ENCODE measurements at places on chromosomes 6 and 20.
A peak's percentile ranks its signal among the peaks of the same experiment; 100 is the strongest.

DNA sequence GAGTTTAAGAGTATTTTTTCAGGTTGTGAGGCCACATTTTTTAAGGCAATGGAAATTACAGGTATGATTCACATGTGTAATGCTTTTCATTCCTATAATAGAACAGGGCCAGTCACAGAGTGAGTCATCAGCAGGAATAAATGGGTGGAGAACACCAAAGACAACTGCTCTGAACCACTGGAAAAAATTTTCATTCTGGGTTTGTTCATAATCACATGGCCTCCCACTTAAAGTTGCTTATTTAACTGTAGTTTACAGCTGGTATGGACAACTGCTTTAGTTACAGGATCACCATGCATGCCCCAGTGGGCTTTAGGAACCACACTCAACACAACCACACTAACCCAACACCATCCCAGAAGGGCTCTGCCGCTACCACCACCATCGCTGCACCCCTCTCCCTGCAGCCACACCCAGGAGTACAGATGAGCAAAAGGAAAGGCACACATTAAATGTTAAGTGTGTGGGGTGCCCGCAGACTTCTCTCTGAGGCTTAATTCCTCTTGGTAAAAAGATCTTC is 107.0 kb upstream of the DST start:
- peak; percentile 66 for DNase-seq

- DNase-seq, result peak; percentile 82
Observed at GRCh38 chr6:28947831-28948270, 24.1 kb upstream of the TRIM27 start.

- no peak for DNase-seq
Observed at GRCh38 chr6:38170666-38171355, 351.3 kb downstream of the ZFAND3 start.

GRCh38 chr20:32577023-32577422 is 8.1 kb downstream of the NOL4L start:
- DNase-seq, result no peak

- DNase-seq, result no peak
Observed at GRCh38 chr6:146578054-146578453, 20.7 kb upstream of the ADGB start.

GRCh38 chr6:106411643-106412200 is 51.2 kb downstream of the CRYBG1 start:
- no peak for DNase-seq

DNA sequence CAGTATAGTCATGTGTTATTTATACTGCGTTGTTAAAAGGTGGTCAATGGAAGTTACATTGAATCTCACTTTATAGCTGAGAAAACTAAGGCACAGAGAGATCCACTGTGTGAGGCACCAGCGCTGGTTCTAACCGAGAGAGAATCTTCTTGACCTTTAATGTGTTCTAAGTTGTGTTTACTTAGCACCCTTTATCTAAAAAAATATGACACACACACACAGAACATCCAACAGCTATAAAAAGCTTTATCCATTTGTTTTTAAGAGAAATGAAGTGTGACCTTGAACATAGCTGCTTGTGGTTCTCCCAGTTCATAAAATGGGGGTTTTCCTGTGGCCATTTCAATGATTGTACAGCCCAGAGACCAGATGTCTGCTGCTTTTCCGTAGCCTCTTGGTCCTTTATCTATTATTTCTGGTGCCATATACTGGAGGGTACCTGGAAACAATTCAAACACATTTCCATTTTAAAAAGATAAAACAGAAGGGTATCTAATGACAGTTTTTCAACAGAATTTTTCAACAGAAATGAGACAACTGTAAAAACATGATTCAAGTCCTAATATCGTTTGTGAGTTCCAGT is 54.8 kb upstream of the MAP7 start:
- DNase-seq, result no peak

DNA sequence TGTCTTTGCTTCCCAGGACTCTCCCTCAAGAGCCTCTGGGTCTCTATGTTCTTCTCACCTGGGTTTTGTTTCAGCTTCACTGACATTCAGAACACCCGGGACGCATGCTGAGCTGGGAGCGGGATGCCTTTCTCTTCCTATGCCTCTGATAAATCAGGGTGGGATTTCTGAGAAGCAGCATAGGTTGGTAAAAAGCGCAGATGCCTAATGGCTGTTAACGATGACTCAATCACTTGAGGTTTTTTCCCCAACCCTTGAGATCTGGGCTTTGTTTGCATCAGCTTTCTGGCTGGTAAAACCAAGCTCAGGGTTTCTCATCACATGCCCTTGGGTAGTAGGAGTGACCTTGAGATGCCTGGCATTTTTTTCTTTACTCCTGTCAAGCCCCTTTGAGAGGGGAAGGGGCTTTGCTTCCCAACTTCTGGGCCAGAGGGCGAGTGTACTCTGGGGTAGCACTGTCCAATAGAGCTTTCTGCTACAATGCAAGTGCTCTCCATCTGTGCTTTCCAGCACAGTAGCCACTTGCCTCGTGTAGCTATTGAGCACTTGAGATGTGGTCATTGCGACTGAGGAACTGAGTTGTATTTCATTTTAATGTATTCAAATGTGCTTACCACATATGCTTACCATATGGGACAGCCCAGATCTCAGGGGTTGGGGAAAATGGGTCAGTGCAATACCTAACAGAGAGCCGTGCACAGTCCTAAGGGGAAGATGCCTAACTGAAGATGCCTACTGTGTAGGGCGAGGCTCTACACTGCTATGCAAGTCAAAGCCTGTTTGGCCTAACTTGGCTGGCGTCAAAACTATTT is 69.1 kb downstream of the PPP1R14C start:
- DNase-seq, result no peak

- DNase-seq, result no peak
Observed at GRCh38 chr20:13708234-13708633, 69.5 kb upstream of the TASP1 start.

DNA sequence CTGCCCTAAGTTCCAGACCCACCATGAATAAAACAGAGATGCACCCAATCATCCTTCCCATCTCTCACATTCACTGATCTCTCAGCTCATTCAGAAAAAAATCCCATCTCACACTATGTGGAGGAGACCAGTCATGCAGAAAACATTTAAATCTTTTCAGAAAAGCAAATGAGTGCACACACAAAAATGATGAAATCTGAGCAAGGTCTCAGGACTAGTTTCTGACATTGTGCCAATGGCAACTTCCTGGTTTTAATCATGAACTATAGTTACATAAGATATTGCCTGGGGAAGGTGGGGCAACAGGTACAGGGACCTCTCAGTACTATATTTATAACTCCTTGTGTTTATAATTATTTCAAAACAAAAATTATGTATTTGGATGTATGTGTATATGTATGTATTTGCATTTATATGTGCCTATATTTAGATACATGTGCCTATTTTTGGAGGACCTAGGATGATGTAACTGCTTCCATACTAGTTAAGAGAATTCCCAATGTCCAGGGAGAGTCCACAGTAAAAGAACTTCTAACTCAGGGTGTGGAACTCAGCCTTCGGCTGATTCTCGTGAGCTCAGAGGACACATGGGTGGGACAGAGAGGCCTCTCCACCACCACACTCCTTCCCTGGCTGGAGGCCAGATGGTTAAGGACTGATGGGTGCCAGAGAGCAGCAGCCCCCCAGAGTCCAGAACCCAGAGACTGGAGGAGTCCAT is 71.7 kb upstream of the MAP3K4 start:
- DNase-seq, result no peak

DNA sequence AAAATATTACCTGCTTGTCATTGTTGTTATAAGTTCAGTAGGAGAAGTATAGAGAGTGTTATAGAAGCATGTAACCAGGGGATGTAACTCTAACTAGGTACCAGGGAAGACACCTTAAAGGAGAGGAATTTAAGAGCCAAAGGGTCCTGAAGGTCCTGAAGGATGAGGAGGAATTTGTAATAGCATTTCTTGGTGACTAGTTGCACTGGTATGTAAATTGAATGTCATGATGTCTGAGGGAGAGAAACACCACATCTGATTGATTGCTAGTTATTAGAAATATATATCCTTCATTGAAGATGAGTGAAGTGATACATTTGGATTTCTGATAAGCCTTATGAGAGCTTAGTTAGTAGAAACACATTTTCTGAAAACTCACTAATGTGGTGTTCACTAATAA is 643.8 kb downstream of the RFPL4B start:
- DNase-seq, result no peak

GRCh38 chr6:160477901-160478300 is 129.7 kb downstream of the SLC22A3 start:
- no peak for DNase-seq

- DNase-seq, result peak; percentile 8
Observed at GRCh38 chr6:37547564-37548061, 47.9 kb upstream of the CCDC167 start.

GRCh38 chr6:89433252-89434149 is 549 bp downstream of the ANKRD6 start:
- DNase-seq, result no peak

DNA sequence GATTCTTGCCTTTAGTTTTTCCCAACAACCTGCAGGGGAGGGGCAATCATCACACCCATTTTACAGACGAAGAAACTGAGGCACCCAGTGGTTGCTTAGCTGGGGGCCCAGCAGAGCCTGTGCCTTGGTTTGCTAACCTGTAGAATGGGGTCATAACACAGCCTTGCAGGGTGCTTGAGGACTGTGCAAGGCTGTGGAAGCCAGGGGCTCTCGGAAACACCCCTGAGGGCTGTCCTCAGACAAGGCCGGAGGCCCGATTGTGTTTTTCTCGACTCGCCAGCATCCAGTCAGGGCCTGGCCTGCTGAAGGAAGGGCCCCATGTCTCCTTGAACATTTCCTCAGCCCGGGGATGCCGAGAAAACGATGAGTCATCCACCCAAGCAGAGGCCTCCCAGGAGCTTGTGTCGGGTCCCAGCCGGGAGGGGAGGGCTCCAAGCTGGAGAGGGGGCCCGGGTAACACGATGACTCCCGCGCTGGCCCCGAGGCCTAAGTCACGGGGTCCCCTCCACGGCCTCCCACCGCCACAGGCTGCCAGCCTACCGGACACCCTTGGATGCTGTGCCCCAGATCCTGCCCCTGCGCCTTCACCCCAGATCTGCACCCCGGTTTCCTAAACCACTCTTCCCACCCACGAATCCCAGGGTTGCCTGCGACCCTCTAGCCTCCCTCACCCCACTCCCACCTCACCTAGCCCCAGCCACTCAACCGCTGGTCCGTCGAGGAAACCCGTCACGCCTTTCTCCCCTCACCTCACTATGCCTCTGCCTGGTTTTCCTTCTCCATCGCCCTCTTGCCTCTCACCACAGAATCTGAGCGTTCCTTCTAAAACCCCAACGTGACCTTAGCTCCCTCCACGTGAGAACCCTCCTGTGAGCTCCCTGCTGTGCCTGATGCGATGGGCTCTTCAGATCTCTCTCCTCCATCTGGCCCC is 10.6 kb downstream of the NOL4L start:
- DNase-seq, result no peak

GRCh38 chr6:32790306-32790705 is 26.5 kb downstream of the HLA-DOB start:
- DNase-seq, result no peak

- DNase-seq, result no peak
Observed at GRCh38 chr20:37220731-37221130, 40.9 kb downstream of the GHRH start.

- DNase-seq, result no peak
Observed at GRCh38 chr6:106508277-106508676, 121.0 kb downstream of the RTN4IP1 start.

- no peak for DNase-seq
Observed at GRCh38 chr6:169738976-169739529, 12.3 kb downstream of the DYNLT2 start.

- DNase-seq, result no peak
Observed at GRCh38 chr20:24970754-24971153, 21.7 kb downstream of the CST7 start.

DNA sequence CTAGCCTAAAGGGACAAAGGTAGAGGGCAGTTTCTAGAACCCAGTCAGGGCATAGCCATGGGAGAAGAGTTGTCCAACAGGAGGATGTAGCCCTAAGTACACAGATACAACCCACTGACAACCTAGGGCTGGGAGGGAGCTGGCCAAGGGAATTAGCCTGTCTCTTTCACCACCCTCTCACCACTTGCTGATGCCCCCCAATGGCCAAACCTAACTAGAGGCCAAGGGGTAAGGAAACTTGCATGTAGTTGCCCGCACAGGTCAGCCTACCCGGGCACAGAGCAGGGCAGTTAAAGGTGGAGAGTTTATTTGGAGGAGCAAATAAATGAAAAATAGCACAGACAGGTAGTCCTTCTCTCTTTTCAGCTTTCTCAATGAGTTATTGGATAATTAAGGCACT is 143.3 kb downstream of the LRFN2 start:
- no peak for DNase-seq

DNA sequence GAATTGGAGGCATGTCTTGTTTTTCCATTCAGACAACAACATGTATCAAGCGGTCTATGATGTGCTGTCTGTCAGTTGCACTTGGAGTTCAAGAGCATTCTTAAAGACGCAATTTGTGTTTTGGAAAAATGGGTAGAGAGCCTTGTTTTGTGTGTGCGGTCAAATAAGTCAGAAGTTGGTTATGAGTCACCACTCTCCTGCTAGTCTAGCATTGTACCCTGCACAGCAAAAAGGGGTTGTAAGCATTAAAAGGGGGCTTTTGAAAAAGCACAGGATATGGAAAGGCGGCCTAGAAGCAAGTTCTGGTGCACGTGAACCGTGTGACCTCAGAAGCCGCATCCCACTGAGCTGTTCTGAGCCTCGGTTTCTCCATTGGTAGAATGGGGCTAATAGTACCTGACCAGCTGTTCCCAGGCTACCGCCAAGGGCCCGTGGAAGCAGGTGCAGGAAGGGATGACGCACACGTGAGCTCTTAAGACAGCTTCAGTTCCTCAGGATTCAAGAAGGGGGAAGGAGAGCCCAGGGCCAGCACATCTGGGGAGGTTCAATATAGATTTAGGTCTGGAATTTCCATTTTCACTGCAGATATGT is 61.6 kb upstream of the SNX9 start:
- no peak for DNase-seq

DNA sequence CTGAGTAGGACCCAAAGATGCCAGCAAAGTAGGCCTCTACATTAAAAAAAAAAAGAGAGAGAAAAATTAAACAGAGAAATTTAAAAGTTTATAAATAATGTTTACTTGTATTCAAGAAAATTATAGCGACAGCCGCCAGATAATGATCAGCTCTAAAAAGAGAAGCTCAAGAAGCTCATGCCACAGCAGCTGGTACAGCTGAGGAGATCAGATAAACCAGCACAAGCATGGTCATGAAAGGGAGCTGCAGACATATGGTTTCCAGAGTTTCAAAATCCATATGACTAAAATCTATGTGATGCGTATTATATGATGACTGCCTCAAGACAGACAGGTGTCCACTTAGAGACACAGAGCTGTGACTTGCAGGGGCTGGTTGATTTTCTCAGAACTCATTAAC is 13.6 kb upstream of the HLA-C start:
- no peak for DNase-seq

GRCh38 chr6:43508481-43509141 is 1.5 kb downstream of the LRRC73 start:
- no peak for DNase-seq

GRCh38 chr20:60525397-60525796 is 567.2 kb downstream of the CDH26 start:
- no peak for DNase-seq

All from LoVo (cell line).